Progenitor cell of endocrine pancreas (in vitro differentiated cells): ENCODE measurements at places on chromosomes 11 and 22. TPM values are rescaled to one million over a fixed set of nuclear protein-coding genes. Genes with fewer than 3 reads are reported as not detected.

GRCh38 chr11:68446046-68446725, 14.4 kb upstream of the PPP6R3 start:
- no peak overlapping the region for H3K27ac ChIP-seq
- H3K4me1 ChIP-seq = no peaks in the 10 kb centered on the region
- no peak for DNase-seq
- H3K27me3 ChIP-seq = no peaks in the 10 kb centered on the region
- H3K36me3 ChIP-seq = peaks cover 23% of the 10 kb centered on the region

DNA sequence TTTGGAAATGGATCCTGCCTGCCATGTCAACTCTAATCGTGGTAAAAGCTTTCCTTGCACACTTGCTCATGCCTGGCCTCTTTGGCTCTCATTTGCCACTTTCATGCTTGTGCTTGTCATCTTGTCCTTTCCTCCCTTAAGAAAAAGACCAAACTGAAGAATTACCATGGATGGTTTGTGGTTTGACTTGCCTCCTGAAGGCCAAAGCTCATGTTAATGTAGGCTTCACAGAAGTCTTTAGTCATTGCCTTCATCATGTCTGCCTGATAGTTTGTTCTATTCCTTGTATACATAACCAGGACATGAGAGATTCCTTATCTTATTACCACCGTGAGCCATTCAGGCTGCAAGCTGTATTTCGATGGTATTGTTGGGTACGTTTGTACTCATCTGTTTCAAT, 17.3 kb downstream of the TEAD1 start:
- H3K4me3 ChIP-seq = no peak overlapping the region
- H3K27me3 ChIP-seq = no peaks in the 10 kb centered on the region
- H3K27ac ChIP-seq = peak overlapping the region; percentile 70
- no peaks in the 10 kb centered on the region for H3K36me3 ChIP-seq

GRCh38 chr11:1528710-1529109, 42.1 kb upstream of the MOB2 start:
- no peaks in the 10 kb centered on the region for H3K4me1 ChIP-seq
- H3K27ac ChIP-seq = no peak overlapping the region
- no peak overlapping the region for H3K4me3 ChIP-seq
- no peaks in the 10 kb centered on the region for H3K36me3 ChIP-seq

DNA sequence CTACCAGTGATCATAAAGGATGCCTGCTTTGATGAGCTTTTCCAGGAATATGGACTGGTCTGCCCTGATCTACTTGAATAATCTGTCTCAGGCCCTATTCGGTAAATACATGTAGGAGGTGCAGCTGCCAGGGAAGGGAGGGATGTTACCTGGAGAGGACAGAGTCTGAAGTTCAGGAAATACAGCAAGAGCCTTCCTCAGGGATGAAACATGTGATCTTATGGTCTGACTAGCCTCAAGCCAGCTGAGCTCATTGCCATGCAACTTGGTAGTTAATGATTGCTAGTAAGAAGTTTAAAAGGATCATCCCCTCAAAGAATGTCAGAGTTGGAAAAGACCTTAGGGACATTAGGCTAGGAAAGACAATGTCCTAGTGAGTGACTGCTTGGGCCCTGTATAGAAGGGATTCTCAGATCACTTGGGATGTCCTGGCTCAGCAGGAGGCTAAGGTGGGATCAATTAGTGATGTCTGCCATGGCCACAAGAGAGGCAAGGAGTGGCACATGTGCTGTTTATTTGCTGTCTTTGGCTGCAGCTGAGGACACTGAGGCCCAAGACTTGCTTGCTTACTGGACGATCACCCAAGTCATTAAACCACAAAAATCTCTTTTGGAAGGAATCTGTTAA, 18.5 kb downstream of the PTPRJ start:
- no peaks in the 10 kb centered on the region for H3K27me3 ChIP-seq
- H3K4me1 ChIP-seq = peaks cover 12% of the 10 kb centered on the region
- H3K27ac ChIP-seq = peak overlapping the region; percentile 39
- no peak overlapping the region for H3K4me3 ChIP-seq
- DNase-seq = no peak

GRCh38 chr11:65219930-65220213, 38.1 kb downstream of the CAPN1 start:
- DNase-seq = no peak
- peaks cover 6% of the 10 kb centered on the region for H3K36me3 ChIP-seq
- peaks cover 5% of the 10 kb centered on the region for H3K4me1 ChIP-seq
- no peak overlapping the region for H3K4me3 ChIP-seq
- H3K27me3 ChIP-seq = no peaks in the 10 kb centered on the region
- no peak overlapping the region for H3K27ac ChIP-seq

GRCh38 chr22:24871611-24872205, 65.7 kb downstream of the SGSM1 start:
- no peaks in the 10 kb centered on the region for H3K4me1 ChIP-seq
- no peak overlapping the region for H3K4me3 ChIP-seq
- H3K27ac ChIP-seq = no peak overlapping the region

DNA sequence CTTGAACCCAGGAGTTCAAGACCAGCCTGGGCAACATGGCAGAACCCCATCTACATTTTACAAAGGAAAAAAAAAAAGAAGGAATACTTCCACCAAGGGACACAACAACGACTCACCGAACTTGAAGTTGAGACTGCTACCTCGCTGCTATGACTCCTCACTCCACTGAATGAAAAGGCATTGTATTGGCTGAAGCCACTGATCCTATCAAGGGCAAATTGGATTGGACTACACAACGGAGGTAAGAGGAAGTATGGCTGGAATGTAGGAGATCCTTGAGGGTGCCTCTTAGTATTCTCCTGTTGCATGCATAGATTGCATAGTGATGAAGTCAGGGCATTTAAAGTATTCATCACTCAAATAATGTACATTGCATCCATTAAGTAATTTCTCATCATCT, 97.9 kb downstream of the CWF19L2 start:
- no peak for DNase-seq
- H3K36me3 ChIP-seq = peaks cover 25% of the 10 kb centered on the region
- H3K4me1 ChIP-seq = no peaks in the 10 kb centered on the region
- no peak overlapping the region for H3K4me3 ChIP-seq
- H3K27ac ChIP-seq = no peak overlapping the region
- H3K27me3 ChIP-seq = no peaks in the 10 kb centered on the region

Gene KCNK7
- total RNA-seq = 0.95 and 1.7 TPM in 2 replicates
